T-helper 1 cell (primary cell): ENCODE measurements at places on chromosomes 5 and 9.

DNA sequence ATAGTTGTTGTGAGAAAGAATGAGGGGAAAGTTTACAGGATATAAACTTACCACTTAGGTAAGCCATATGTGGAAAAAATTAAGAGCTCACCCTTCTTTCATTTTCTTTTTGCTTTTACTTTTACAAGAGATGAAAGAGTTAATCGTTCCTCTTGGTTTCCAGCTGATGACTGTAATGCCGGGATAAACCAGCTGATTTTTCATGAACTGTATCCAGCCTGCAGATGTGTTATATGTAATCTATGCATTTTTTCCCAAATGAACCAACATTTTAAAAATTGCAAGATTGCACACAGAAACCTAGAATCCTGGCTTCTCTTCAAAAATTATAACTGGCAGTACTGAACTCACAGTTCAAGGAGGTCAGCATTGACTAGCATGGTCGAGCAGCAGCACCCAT, 185.9 kb downstream of the GRIA1 start:
- no peak for DNase-seq

GRCh38 chr9:111484572-111484894, 350 bp upstream of the ECPAS start:
- DNase-seq = no peak

GRCh38 chr9:20309124-20309523, 313.2 kb downstream of the MLLT3 start:
- no peak for DNase-seq

DNA sequence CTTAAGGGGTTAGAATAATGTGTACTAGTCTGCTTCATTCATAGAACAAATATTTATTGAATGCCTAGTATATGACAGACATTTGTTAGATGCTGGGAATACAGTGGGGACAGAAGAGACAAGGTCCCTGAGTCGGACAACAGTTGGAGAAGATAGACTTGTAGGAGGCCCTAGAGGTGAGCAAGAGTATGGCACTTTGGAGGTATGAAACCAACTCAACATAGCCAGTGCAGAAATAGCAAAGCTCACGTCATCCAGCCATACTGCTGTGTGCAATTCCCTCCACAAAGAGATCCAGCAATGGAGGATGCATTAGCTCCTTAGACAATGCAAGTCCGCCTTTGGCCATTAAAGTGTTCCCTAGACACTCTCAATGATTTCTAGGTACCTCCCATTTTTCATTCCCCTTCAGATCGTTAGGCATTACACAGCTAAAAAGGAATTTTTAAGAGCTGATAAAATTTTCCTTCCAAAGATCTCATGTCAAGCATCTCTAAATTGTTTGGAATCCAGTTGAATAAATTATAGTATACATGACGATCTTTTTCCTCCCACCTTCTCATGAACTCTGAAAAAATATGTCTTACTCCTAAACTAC, 1949.6 kb upstream of the WWC1 start:
- no peak for DNase-seq

- DNase-seq = no peak
These were observed 66.4 kb downstream of the RETREG1 start for GRCh38 chr5:16550316-16550952.
